ENCODE measurements at places on chromosomes 2 and 18.

GRCh38 chr2:86634352-86634751 is 10.7 kb upstream of the RNF103 start:
- DNase-seq = no peak

DNA sequence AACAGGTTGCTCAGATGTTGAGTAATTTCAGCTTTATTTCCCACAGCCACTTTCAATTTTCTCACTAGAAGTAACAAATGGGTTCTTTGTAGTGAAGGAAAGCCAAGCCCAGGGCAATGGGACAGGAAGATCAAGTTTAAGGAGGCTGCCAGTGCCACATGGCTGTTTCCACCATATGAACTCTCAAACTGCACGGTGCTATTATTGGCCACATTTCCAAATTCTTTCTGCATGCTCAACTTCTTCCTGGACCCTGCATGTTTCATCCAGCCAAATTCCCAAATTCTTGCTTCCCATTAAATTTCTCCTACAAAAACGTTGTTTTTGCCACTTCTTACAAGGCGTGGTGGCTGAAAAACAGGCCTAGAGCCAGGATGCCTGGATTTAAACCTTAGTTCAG is 193.3 kb upstream of the SPHKAP start:
- DNase-seq = no peak

- no peak for DNase-seq
Measured at GRCh38 chr18:42157420-42157819, 202.4 kb downstream of the PIK3C3 start.

GRCh38 chr2:18630101-18630500 is 40.7 kb upstream of the NT5C1B start:
- DNase-seq = peak; percentile 22

DNA sequence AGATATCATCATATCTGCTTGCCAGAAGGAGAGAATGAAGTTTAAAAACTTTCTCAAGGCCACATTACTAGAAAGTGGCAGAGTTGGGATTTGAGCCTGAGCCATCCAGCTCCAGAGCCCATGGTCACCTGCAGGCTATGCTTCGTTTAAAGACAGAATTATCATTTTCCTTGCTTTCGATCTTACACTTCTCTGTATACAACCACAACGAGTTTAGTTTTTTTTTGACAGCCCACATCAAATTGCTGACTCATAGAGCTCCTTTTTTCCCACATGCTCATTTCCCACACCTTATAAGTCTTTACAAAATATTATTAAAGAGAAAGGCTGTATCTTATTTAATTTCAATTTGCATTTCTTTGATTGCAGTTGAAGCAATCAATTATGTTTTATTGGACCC is 6.5 kb downstream of the PLEK start:
- DNase-seq = no peak

DNA sequence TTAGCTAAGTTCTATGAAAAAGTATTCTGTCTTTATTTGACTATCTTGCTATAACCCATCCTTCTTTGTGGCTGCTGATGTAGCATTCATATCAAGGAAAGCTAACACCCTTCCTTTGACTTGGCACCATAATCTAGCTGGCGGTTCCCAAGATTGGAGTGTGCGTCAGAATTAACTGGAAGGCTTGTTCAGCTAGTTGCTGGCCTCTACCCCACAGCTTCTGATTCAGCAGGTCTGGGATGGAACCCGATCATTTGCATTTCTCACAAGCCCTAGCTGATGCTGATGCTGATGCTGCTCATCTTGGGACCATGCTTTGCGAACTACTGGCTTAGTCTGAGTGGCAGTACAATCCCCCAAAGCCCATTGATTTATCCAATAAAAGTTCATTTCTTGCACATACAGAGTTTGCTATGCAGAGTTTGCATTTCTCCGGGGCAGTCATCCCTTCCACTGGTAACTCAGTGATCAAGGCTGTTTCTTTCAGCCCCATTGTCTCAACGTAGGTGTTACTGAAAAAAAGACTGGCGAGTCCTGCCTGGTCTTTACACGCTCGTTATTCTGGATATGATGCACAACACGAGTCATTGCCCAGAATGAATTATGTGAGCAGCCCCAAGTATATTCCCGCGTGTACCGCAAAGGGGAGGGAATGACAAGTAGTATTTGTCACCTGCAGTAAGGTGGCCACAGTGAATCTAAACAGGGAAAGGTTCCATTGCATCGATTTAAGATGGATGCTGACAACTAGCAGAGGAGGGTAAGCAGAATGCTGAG is 96.5 kb downstream of the ZNF532 start:
- DNase-seq = no peak

- no peak for DNase-seq
Measured at GRCh38 chr2:104462731-104463130, 391.2 kb upstream of the POU3F3 start.

DNA sequence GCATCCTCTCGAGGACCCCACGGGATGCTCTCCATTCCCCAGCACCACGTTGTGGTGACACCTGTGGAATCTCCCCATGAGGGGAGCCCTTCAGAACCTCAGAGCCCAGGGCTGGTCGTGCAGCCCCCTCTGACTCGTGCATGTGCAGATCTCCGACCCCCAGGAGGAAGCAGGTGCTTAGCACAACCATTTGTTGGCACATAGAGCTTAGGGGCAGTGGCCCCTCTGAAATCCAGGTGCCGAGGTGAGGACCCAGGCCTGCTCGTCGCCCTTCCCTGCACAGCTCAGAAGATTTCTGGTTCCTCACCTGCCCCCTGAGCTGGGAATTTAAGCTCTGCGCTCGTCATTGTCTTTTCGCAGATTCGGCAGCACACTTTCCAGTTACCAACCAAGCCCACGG is 1.3 kb upstream of the OTOS start:
- no peak for DNase-seq

DNA sequence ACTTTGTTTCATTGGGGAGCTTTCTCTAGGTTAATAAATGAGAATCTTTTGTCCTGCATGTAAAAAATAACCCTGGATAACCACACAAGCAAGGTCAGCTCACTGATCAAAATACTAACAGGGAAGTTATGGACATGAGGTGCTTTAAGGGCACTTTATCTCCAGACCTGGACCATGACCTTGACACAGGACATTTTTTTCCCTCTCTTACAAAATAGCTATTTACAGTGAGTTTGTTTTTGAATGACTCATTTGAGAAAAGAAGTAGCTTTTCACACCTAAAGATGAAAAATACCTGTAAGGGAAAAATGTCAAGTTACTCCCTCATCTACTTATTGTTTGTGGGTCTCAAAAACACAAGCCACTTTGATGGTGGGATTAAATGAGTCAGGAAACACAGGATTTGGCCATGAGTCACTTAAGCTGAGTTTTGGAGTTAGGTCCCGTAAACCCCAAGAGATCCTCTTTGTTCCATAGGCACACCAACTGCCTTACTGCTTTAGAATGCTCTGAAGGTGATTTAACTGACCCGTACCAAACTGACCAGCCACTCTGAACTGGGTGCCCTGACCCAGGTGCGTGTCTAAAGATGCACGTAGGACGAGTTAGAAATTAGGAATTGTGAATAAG is 479.3 kb upstream of the NXPH2 start:
- no peak for DNase-seq

DNA sequence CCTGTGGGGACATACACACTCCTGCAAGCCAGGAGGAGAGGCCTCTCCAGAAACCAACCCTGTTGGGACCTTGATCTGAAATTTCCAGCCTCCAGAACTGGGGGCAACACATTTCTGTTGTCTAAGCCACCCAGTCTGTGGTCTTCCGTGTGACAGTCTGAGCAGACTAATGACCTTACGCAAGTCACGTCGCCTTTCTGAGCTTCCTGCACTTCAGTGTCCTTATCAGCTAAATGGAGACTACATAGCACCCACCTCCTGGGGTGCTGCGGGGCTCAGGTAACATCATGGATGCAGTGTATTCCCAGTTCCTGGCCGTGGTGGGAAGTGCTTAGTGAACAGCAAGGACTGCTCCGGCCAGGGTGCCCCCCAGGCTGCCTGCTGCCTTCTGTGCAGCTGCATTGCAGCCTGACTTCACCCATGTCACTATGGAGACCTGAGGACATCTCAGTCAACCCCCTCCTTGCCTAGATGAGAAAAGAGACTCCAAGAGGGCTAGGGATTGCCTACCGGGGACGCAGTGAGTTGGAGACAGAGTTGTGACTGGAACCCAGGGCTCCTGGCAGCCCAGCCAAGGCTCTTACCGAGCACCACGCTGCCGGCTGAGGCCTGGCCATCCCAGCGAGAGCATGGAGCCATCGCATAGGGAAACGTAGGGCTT is 61.2 kb upstream of the FZD5 start:
- no peak for DNase-seq

DNA sequence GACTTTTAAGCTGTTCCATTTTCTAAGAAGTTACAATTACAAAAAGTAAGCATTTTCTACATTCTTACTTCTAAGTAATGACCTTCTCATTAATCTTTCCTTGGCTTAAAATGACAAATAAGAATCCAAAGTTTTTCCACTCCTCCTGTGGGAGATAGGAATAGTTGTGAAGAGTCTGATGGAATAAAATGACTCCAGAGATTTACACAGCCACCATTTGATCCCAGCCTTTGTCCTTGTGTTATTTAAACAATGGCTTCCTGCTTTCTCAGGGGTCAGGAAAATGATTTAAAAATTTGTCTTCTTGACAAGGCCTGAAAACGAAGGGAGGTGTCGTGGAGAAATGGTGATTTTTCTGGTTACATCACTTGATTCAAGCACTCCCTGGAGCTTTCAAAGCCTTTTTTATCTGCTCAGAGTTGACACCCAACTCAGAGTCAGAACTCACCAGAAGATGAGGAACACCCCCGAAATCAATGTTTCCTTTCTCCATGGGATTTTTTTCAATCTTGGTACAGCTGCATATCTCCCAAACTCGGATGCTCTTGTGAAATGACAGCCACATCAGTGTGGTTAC is 106.5 kb downstream of the GALNT3 start:
- DNase-seq = no peak

GRCh38 chr2:36618381-36618780 is 20.4 kb upstream of the FEZ2 start:
- DNase-seq = peak; percentile 46

DNA sequence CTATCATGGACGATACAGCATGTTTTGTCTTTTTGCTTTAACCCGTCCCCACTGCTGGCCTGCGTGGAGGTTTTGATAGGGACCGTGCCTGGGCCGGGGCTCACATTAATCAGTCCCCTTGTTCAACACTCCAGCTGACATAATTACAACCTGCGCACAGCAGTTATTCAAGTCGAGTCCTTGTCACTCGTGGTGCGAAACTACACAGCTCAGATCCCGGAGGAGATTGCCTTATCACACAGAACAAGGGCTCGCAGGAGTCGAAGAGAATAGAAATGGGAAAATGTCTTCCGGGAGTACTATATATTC is 304.4 kb downstream of the ZNF407 start:
- no peak for DNase-seq

DNA sequence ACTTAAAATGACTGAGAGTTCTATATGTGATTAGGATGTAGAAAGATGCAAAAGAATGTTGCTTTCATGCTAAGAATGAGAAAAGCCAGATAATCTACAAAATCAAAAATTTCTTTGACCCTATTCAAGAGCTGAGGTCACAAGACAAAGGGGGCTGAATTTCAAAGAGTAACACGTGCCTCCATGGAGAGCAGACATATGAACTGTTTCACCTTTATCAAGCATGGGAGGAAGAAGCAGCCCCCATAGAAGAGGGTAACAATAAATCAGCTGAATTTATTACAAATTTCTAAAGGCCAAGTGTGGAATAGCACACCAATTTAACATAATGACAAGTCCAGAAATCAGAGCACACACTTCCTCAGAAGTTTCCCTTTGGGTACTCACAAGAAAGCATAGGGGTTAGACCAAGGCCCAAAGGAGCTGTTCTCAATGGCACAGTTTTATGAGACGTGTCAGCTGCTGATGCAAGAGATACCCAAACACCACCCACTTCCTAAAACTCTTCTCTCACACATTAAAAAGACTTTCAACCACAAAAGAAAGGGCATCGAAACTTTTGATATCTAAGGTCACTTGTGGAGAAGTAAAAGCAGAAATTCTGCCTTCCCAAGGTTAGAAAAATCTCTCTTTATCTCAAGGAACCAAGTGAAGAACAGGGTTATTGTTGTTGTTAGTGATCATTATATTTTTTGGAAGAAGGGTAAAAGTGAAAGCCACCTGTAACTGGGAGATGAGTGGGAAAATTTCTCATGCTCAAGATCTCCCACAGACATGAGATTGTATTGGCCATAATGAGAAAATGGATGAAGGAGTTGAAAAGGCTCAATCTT is 950.1 kb downstream of the TRIB2 start:
- DNase-seq = no peak

GRCh38 chr2:237626813-237627440 is 460 bp upstream of the LRRFIP1 start:
- DNase-seq = no peak

DNA sequence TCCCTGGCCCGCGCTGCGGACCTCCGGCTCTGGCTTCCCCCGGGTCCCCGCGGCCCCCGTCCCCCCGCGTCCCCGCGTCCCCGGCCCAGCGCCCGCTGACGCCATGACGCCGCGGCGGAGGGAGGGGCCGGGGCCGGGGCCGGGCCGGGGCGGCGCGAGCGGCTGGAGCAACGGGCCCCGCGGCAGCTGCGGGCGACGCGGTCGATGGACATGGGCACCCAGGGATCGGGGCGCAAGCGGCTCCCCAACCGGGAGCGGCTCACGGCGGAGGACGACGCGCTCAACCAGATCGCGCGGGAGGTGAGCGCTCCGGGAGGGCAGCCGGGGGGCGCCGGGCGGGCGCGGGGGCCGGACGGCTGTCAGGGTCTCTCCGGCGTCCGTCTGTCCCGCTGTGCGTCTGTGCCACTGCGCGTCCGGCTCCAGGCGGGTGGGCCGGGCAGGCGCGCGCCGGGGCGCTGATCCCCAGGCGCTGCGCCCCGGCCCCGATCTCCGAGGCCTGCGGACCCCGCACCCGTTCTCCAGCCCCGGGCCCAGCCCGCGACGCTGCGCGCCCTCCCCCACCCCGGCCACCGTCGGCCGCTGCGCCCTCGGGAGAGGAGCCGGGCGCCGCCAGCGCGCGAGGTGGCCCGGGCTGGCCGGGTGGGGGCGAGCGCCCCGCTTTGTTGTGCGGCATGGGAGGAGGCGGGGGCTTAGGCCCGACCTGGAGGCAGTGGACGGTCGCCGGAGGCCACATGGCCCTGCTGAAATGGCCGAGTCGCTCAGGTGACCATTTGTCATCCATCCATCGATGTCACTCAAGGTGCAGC is at the start of gene LRRFIP1:
LRRFIP1 (plus strand) TSS at position 147 of the 806 bp plus-strand sequence; CDS start at position 205, 58 bp downstream.
- DNase-seq = peak; percentile 72

GRCh38 chr18:65988972-65989371 is 238.2 kb downstream of the CDH7 start:
- no peak for DNase-seq

GRCh38 chr2:39741871-39742270 is 37.2 kb downstream of the THUMPD2 start:
- no peak for DNase-seq

All from hepatic stellate cell (primary cell).